Endothelial cell (in vitro differentiated cells): ENCODE measurements at places on chromosomes 6 and 20. TPM values are rescaled to one million over a fixed set of nuclear protein-coding genes. Genes with fewer than 3 reads are reported as not detected.

DNA sequence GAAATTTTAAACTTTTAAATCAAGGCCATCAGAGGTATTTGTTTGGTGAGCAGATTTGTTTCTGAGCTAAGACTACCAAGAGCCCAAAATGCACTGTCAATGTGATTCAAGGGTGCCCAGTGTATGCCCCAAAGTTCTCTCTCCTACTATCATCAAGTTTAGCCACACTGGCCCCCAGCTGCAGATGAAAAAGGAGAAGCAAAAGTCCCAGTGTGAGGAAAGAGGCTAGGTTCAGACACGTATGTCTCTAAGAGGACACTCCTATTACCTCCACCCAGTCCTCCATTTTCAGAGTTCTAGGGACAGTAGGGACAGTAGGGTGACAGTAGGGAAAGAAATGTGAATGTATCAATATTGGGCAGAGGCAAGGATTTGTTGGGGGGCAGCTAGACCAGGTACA lies 230.8 kb downstream of the CD83 start:
- DNase-seq: no peak

- no peak for DNase-seq
Observed at GRCh38 chr6:117531809-117532725, 49.6 kb downstream of the DCBLD1 start.

GRCh38 chr20:8067082-8067481 lies 47.5 kb upstream of the TMX4 start:
- no peak for DNase-seq

DNA sequence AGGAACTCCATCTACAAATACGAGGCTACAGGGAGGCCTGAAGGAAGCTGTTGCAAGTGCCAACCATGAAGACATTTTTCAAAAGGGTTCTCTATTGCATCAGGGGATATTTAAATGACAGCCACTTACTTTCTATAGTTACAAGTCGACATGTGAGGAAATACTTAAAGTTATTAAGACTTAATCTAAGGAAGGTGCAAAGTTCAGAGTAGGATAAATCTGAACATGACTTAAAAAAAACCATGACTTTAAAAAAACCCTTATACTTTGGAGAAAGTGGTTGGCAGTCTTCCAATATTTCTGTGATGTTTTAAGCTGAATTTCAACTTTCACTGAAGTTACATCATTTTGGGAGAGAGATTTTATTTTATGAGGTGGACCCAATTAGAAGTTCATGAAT lies 56.3 kb upstream of the EMILIN3 start:
- DNase-seq: no peak

DPPA5 gene
- total RNA-seq: not detected

- no peak for DNase-seq
Observed at GRCh38 chr6:105886066-105886813, 199.9 kb upstream of the PRDM1 start.

DNA sequence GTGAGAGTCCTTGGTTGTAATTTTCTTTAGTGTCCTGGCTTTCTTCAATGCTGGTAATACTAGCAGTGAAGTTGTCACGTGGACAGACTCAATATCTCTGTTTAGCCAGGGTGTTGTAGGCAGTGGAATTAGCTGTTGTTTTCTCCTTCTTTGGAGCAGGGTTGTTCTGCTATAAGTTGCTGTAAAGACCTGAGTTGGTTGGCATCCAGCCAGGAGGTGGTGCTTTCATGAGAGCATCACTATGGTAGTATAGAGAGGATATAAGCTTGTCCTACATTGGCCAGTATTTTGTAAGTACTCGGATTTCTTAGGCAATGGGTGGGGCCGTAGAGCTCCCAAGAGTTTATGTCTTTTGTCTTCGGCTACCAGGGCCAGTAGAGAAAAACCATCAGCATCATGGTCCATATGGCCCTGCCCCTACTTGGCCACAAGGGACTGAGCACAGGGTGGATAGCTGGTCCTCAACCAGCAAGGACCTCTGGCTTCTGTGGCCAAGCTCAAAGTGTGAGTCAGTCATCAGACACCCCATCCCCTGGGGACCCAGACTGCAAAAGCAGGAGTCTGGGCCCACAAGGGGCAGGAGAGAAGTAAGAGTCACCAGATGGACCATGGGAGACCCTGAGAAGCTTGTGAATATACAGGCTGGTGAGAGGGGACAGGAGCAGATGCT lies 127.9 kb upstream of the NXT1 start:
- DNase-seq: no peak

NKAPL gene
- total RNA-seq: 0.44 TPM

ATP6V1G2 gene
- 1.8 TPM for total RNA-seq

THBD gene
- total RNA-seq: 90.4 TPM

DNA sequence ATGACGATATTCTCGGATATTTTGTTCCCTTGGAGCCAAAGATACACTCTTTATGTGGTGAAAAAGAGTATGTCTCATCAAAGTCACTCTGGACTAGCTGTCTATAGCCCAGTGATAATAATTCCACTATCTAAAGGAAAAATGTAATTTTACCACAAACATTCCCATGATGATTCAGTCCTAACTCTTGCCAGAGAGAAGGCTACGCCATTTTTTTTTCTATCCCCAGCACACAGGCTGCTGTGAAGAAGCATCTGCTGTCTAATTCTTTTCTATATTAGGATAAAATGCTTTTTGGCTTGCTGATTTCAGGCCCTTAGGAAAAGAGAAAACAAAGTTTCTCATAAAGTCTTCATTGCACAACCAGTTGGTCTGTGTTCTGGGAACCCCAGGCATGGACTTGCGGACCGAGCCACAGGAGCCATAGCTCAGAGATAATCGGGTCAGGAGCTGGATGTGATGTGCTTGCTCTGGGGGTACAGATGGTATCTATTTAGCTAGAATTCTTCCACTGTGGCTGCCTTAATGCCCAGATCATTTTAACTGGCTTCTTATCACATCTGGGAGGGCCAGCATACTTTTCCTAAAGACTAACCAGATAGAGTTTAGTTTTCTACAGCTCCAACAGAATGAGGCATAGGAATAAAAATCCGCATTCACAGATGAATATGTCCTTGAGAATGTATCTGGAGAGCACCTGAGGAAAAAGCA lies 683.7 kb upstream of the ID4 start:
- DNase-seq: no peak

GRCh38 chr6:15875797-15876196 lies 213.0 kb upstream of the DTNBP1 start:
- DNase-seq: no peak

GRCh38 chr20:37803438-37804307 lies 99.3 kb upstream of the VSTM2L start:
- DNase-seq: no peak

- no peak for DNase-seq
Observed at GRCh38 chr6:14079971-14080370, 37.6 kb upstream of the CD83 start.

CLPSL2 gene
- total RNA-seq: not detected

C2 gene
- total RNA-seq: 0.82 TPM

CST7 gene
- not detected for total RNA-seq

HLA-DOA gene
- total RNA-seq: 7.3 TPM

GRCh38 chr6:127879685-127880084 lies 21.2 kb downstream of the THEMIS start:
- DNase-seq: peak; percentile 51
